T-helper 22 cell (primary cell): ENCODE measurements at places on chromosomes 6 and 20.

- no peak for DNase-seq
These were observed 654.0 kb downstream of the COL12A1 start for GRCh38 chr6:74551896-74552295.

DNA sequence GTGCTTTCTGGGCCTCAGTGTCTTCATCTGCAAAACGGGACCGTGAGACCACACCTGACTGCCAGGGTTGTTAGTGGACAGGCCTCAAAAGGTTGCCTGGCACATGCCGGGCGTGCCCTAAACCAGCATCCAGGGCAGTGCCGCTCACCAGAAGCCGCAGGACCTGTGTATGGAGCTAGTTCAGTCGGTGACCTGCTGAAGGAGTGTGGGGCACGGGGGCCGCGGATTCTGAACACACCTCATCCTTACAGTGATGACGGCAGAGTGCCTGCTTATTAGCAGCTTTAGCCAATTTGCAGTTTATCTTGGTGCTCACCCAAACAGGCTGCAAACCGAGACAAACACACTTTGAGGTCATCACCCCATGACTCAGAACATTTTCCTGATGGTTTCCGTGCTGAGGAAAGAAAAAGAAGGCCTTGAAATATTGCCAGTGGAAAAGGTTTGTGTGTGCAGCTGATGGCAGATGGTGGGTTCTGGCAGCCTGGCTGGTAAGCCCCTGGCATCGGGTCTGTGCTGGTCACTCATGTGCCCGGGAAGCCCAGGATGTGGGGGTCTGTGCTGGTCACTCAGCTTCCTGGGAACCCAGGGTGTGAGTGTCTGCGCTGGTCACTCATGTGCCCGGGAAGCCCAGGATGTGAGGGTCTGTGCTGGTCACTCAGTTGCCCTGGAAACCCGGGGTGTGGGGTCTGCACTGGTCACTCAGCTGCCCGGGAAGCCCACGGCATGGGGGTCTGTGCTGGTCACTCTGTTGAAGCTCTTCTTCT lies 153.8 kb downstream of the ERMARD start:
- no peak for DNase-seq

GRCh38 chr6:38236631-38237030 lies 403.1 kb downstream of the BTBD9 start:
- no peak for DNase-seq

DNA sequence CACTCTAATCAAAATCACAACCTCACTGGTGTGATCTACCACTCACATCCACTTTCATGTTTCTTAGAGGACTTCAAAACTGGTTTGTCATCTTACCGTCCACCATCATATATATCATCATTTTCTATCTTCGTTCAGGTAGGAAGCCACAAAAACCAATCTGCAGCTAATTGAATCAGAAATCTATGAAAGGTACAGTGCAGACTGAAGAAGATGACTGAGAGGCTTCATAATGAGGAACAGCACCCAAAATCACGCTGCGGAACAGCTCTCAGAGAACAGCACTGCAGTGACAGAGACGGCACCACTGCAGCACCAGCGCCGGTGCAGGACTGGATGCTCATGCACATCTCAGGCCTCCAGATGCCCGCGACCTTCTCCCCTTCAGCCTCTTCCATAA lies 13.0 kb downstream of the GMDS start:
- no peak for DNase-seq

DNA sequence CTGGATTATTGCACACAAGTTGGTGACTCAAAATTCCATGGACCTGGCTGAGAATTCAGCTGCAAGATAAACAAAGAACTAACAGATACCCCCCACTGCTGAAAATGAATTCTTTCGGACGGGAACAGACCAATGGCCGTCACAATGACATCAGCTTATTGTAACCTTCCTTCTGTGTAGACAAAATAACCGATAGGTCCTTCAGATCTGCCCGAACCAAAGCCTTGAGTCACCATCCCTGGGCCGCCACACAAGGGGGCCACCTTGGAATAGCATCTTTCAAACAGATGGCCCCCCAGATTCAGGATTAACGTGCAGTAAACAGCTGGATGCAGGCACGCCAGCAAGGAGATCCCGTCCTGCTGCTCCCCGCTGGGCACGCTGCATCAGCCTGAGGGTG lies 214.0 kb upstream of the EXOC2 start:
- no peak for DNase-seq
